Ovary (tissue), 10 donors: ENCODE measurements at places on chromosomes 2 and 18. TPM values are rescaled to one million over a fixed set of nuclear protein-coding genes. Genes with fewer than 3 reads are reported as not detected.

Gene CABLES1
- 2.6 TPM for total RNA-seq

- no peak for DNase-seq
- no peaks in the 10 kb centered on the region for H3K4me1 ChIP-seq
- no peak overlapping the region for H3K27ac ChIP-seq
These were observed 451.3 kb upstream of the VWC2L start for GRCh38 chr2:213959589-213959988.

Gene GALNT5
- total RNA-seq, result not detected

- no peak overlapping the region for H3K4me3 ChIP-seq
- H3K36me3 ChIP-seq, result no peaks in the 10 kb centered on the region
- H3K27me3 ChIP-seq, result no peaks in the 10 kb centered on the region
These were observed 3.0 kb upstream of the ASB1 start for GRCh38 chr2:238423561-238424312.

Gene STK11IP
- 49.4 TPM for total RNA-seq
